ENCODE measurements at places on chromosomes 7 and 10.

GRCh38 chr10:9615189-9615588, 1402.5 kb upstream of the CELF2 start:
- DNase-seq = no peak

DNA sequence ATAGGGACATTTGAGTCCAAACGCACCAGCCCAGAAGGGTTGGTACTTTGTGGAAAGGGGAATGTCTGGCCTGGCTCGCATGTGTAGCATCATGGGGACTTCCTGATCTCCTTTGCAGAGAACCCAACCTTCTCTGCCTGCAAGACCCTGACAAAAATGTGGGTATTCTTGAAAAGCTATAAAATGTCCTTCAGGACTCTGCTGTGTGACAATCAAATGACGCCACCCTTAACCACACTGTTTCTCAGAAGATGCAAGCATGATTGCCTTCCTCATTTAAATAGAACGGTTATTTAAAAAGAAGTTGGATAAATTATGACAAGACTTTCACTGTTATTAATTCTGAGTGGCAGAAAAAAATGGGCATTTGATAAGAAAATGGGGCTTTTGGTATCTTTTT, 15.1 kb upstream of the GPR15LG start:
- DNase-seq = no peak

DNA sequence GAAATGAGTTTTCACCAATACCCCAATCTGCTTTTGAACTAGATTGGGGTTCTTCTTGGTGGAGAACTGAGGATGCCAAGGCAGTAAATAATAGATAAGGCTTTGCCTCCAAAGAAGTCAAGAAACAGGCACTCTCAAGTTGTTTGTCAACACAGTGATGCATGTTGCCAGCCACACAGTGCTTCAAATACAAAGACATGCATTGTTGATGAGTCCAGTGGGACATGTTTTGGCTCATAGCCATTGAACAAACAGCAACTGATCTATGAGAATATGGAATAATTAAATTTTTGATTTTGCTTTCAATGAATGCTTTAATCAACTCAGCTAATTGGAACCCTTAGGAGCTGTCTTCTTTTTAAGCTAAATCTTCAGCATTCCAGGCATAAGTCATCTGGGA, 346.4 kb downstream of the THSD7A start:
- no peak for DNase-seq

DNA sequence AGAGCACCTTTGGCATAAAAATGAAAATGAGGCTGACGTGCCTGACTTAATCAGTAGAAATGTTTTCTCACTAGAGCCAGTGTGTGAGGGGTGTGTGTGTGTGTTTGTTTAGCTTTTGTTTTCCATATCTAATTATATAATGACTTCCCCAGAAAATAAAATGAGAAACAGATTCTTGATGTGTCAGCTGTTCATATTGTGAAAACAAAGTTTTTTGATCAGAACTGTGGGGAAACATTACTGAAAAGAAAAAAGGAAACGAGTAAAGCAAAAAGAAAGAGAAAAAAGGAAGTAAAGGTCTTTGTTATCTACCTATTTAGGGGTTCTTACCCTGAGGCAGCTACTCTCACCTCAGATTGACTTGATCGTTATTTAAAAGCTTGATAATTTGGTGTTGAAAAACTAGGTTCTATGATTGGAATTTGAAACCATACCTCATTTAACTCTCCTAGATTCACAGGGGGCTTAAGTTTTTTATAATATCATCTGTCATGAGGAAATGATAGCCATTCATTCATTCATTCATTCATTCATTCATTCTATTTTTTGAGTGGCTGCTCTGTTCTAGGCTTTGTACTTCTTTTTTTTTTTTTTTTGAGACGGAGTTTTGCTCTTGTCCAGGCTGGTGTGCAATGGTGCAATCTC, 58.0 kb downstream of the CREM start:
- no peak for DNase-seq

DNA sequence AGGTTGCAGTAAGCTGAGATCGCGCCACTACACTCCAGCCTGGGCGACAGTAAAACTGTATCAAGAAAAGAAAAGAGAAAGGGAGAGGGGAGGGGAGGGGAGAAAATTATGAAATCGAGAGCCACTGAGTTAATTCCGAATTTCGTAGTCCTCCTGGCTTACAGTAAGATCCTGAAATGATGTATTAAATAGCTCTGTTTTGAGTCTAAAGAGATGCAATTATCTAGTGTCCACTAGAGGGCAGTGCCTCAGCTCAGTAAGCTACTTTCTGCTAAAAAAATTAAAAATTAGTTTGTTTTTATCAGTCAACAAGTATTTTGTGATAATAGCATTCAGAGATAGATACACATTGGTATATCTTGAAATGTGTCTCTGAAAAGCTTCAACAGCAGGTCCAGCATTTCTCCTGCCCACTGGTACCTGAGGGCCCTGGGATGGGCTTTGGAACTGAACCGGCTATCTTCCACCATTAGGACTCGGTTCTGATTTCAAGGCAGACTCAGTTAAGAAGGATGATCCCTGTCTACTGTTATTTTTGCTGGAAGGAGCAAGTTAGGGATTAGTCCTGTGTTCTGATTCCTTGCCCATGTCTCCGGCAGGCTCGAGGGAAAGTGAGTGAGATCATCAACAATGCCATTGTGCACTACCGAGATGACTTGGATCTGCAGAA, 19.5 kb downstream of the TSPAN33 start:
- DNase-seq = peak; percentile 49

DNA sequence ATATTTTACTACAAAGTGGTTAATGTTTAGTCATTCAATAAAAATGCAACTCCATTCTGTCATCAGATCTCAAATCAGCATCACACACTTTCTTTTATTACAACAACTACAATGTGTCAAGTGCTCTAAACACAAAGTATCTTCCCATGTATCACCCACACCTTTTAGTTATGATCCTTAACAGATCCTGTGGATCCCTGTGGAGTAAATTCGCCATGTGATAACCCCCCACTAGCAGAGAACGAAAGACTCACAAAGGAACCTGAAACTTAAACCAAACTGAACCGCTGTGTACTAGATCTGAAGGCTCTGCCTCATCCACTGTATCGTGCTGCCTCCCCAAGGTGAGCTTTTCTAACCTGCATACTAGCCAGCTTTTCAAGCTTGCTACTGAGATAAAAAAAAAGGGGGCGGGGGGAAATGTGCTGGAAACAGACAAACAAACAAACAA, 1.7 kb downstream of the DPY19L1 start:
- no peak for DNase-seq

- no peak for DNase-seq
These were observed 350.3 kb upstream of the TEX47 start for GRCh38 chr7:89145801-89146200.

DNA sequence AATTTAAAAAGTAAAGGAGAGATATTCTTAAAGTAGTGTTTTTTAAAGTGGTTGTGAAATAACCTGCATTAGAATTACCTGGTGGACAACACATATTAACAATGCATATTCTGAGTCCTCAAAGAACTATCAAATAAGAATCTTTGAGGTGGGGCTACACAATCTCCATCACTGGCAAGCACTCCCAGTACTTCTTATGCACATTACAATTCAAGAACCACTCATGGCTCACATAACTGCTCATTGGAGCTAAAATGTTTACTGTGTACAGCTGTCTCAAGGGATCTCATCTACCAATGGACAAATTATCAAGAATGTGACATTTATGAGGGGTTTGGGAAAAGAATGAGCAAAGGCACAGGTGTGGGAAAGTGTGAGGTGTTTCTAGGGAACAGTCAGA, 692.0 kb downstream of the PHTF2 start:
- no peak for DNase-seq

DNA sequence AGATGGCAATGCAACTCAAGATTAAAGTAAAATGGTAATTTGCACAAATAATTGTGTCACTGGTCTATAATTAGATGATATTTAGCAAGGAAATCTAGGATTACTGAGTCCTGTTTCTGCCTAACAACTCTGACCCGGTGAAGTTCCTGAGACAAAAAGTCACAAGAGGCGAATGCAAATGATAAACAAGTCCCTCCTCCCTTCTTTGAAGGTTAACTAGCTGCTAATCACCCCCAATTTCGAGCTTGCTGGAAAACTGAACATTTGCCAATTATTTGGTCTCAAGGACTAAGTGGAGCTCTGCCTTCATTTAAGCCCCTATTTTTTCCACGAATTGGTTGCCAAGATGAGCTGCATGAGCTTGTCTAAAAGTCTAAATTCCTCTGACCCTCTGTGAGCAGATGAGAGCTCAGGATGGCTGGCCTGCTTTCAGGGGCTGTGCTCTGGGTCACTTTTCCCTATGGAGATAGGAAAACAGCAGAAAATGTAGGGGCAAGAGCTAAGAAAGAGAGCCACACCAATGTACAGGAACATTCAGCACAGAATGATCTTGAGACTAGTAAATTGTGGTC, 127.3 kb downstream of the MBL2 start:
- no peak for DNase-seq

GRCh38 chr10:107022600-107023354, 141.7 kb downstream of the SORCS1 start:
- no peak for DNase-seq

GRCh38 chr7:73397521-73398281, 35.9 kb upstream of the FZD9 start:
- no peak for DNase-seq
